ENCODE measurements at places on chromosomes 12 and 14.

GRCh38 chr12:108856428-108857157 lies 790 bp downstream of the SSH1 start:
- DNase-seq, result peak; percentile 52

DNA sequence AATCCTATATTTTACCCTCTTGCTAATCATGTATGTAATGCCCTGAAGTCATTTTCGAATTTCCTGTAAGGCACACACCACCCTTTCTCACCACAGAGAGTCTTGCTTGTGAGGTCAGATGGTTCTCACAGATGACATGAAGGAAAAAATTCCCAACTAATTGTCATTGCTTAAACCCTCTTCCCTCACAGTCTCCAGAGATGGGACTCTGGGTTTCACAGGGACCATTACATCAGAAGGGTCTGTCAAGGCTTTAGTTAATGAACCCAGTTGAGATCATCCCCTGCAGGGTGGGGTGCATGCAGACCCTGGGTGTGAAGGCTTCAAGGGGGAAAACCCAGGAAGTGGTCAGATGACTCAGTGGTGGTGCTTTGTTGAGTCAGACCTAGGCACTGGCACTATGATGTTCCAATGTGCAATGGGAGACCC lies 229.6 kb downstream of the BCAT1 start:
- no peak for DNase-seq

DNA sequence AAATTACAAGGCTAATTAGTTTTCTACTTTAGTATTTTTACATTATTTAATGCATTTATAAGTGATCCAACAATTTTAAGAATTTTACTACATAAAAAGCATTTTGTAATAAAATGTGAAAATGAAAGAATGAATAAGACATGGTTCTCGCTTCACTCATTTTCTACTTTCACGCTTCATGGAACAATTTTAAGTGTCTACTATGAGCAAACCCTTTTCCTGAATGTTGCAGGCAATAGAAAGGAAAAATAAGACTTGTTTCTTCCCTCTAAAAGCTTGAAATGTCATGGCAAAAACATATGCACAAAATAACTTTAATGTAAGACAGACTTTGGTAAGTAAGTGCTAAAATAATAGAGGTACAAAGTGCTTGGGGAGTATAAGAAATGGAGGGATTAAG lies 205.7 kb upstream of the HMGA2 start:
- no peak for DNase-seq

DNA sequence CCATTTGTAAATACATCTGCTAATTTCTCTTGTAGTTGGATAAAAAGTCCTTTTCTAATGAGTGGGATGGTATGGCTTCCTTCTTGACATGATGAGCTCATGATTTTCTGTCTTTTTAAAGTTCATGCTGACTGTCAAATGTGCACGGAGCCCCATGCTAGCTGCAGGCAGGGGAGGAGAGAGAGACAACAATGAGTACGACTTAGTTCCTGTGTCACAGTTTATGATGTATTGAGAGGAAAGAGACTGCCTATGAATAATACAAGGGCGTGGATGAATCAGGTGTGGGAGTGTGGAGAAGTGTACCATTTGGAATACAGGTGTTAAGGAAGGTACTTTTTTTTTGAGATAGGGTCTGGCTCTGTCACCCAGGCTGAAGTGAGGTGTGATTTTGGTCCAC lies 10.7 kb upstream of the TBC1D30 start:
- DNase-seq, result no peak

- DNase-seq, result no peak
These were observed 226.8 kb upstream of the ALG10 start for GRCh38 chr12:33795536-33795935.

DNA sequence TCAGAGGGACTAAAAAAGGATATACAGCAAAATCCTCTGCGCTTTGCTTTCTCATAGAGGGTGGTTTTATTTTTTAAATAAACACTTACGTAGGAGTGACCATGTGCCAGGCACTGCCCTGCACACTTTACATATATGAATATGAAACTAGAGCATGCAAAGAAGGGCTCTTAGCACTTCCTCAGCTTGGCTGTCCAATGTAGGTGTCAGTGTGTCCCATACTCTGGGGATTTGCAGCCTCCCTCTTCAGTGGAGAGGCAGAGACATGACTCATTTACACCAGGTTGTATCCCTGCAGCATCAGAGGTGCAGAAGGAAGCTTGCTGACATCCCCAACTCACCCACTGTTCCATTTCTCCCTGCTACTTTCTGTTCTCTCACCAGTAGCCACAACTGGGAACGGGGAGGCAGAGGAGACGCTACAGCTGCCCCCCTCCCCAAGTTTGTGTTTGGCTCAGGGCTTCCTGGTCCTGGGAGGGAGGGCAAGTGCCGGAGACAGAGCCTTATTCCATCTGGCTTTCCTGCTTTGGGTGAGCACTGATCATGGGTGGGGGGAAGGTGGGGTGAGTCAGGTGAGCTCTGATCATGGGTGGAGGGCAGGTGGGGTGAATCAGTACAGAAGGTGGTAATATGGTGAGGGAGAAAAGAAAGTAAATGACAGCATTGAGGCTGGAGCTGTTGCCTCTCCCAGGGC lies 4.9 kb upstream of the KRT5 start:
- DNase-seq, result no peak

DNA sequence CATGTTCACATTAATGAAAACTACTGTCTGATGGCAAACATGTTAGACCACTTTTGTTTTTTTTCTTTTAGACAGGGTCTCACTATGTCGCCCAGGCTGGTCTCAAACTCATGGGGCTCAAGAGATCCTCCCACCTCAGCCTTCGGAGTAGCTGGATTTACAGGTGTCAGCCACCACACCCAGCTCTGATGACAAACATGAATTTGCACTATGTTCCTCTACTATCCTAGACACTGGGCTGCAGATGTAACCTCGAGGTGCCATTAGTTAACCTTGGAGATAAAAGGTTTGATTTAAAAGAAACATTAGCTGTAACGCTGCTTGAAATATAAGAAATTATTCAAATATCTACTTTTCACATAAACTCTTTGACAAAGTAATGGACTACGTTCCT lies 8.1 kb downstream of the VPS37B start:
- no peak for DNase-seq

DNA sequence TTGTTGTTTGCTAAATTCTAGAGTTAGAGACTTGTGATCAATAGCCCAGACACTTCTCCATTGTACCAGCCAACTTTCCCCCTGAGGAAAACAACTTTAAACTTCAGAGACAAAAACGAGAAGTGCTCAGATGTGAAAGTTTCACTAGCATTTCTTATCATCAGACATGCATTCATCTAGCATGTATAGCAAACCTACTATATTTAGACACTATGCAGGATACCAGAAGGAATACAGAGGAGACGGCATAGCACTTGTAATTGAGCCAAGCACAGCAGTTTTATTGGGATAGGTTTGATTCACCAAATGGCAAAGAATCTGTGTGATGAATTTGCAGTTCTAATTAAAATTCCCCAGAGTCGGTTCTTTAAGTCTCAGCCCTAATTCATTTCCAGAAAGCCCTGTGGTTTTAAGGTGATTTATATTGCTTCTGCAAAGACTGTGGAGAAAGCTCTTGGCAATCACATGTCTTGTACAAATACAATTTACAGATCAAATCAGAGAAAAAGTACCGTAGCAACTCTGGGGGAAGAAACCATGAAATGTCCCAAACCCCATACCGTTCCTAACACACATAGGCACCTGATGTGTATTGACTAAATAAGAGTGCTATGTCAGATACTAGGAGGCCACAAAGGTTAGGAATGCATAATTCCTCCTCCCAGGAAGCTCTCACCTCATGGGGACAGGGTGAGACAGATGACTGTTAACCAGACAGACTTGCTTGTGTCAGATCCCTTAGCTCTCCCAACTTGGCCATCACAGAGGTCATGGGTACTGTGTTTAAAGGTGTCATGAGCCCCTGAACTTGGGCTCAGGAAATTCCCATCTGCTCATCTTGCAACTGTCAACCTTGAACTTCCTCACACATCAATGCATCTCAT lies 69.6 kb upstream of the KRAS start:
- no peak for DNase-seq

GRCh38 chr14:87799400-87799799 lies 193.6 kb downstream of the GALC start:
- DNase-seq, result no peak

- no peak for DNase-seq
These were observed 82.8 kb upstream of the NEDD1 start for GRCh38 chr12:96824074-96824837.

DNA sequence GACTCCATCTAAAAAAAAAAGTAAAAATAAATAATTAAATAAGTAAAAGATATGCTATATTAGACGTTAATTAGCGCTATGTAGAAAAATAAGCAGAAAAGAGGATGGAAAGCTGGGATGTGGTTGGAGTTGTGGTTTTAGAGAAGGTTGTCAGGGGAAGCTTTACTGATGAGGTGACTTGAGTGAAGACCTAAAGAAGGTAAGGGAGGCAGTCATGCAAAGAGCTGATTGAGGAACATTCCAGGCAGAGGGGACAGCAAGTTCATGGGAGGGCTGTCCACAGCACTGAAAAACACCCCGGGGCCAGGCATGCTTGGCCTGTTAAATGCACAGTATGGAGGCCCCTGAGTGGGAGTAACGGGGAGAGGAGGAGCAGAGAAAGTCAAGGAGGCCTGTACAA lies 15.7 kb downstream of the SMAGP start:
- no peak for DNase-seq

GRCh38 chr14:54572316-54572715 lies 5.4 kb downstream of the SAMD4A start:
- no peak for DNase-seq

DNA sequence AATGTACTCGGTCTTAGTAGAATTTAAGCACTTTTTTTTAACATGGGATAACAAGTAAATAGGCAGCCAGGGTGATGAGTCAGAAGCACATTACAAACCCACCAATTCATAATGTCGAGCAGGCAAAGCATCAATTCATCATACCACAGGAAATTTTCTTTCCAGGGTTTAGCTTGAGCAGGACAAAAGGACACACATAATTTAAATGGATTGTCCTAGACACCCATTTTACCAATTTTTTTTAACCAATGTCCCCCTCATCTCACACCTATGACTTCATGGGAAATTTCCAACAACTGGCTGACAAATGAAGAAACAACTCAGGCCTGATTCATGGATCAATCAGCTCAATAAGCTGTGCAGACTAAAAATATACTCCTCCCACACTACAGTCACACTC lies 58.8 kb upstream of the FOXG1 start:
- DNase-seq, result no peak

DNA sequence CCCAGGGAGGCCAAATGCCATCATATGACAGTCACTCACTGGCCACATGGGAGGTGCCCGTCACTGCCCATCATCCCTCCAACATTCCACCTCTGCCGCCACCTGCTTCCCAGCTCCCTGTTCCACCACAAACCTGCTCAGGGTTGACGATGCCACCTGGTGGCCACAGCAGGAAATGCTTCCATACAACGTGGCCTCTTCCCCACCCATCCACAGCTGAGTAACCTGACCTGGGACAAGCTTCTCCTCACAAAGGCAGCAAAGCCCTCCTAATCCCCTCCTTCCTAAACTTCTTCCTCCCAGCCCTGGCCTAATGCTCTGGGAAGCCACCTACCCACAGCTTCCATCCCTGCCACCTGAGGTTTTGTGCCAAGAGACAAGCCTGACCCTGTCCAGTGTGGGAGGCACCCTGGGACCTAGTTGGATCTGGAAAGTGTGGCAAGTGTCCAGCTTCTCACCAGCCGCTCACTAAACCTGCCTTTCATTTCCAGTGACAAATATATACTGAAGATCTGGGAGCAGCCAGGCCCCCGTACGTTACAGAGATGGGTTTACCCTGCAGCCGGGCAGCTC lies 4.3 kb downstream of the DEGS2 start:
- no peak for DNase-seq

DNA sequence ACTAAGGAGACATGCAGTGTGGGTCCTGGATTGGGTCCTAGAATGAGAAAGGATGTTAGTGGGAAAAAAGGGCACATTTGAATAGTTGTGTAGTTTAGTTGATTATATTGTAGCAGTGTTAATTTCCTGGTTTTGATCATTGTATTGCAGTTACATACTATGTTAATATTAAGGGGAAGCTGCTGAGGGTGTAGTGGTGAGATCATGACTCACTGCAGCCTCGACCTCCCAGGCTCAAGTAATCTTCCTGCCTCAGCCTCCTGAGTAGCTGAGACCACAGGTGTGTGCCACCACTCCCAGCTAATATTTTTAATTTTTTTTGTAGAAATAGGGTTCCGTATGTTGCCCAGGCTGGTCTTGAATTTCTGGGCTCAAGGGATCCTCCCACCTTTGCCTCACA lies 21.7 kb downstream of the BORCS5 start:
- DNase-seq, result no peak

DNA sequence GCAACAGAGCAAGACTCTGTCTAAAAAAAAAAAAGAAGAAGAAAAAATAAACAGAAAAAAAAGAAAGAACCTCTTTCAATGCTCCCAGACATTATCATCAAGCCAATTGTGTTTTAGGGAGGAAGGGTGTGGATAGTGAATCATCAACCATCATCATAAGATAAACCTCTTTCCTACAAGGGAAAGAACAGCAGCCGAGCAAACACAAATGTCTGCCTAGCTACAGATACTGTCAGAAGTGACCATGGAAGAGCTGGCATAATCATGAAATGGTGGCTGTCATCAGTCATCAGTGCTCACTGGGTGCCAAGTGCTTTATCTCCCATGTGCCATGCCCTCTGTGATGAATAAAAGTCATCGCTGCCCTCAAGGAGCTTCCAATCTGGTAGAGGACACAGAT lies 46.6 kb downstream of the SLC17A8 start:
- DNase-seq, result no peak

- no peak for DNase-seq
These were observed 34.8 kb upstream of the CLEC14A start for GRCh38 chr14:38290601-38291188.

DNA sequence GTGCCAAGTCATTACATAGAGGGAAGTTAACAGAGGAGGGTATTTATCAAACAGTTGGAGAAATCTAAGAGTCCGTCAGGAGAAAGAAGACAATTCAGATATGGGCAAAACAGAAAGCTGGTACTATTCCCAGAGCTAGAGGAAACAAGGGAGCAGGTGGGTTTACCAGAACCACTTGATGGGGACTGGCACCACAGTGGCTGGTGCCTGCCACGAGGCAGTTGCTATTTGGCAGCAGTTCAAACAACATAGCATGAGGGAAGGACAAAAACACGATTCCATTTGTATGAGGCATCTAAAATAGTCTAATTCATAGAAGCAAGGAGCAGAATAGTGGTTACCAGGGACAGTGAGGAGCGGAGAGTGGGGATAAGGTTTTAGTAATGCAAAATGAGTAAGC lies 24.6 kb upstream of the KLRD1 start:
- DNase-seq, result no peak

- no peak for DNase-seq
These were observed 77.1 kb upstream of the PTGDR start for GRCh38 chr14:52190337-52190931.

- DNase-seq, result no peak
These were observed 1.8 kb downstream of the PHC1 start for GRCh38 chr12:8916154-8916553.

GRCh38 chr14:32560209-32560857 lies 231.2 kb downstream of the AKAP6 start:
- DNase-seq, result no peak

DNA sequence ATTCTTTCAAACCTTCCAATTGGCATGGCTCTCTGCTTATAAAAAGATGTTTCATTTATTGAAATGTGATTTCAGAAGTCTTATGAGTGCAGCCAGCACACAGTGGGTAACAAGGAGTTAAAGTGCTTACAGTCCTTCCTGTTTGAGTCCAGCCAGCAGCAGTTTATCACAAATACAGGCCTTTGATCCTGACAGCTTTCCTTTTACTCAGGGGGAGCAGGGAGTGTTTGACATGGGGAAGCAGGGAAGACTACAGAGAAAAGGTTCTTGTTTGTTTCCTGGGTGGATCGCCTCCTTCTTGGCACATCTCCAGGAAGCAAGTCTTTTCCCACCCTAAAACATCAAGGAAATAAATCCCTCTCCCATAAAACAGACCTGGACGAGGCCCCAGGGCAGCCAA lies 216.1 kb downstream of the MSRB3 start:
- DNase-seq, result no peak

Measured in stimulated activated CD4-positive, alpha-beta T cell treated with anti-CD3 and anti-CD28 coated beads, TNF-alpha, amount 100 ng/mL, for 4 hours (primary cell).